ENCODE measurements at places on chromosomes 7 and 10.

GRCh38 chr7:76246804-76247389, 45.2 kb downstream of the SRRM3 start:
- H3K36me3 ChIP-seq = no peaks in the 10 kb centered on the region
- no peak for DNase-seq
- H3K4me1 ChIP-seq = no peaks in the 10 kb centered on the region
- no peak overlapping the region for H3K4me3 ChIP-seq
- H3K27me3 ChIP-seq = no peaks in the 10 kb centered on the region
- no peak overlapping the region for H3K27ac ChIP-seq

GRCh38 chr10:28631896-28632583, 45.3 kb upstream of the BAMBI start:
- H3K27me3 ChIP-seq = no peaks in the 10 kb centered on the region
- peaks cover 5% of the 10 kb centered on the region for H3K4me1 ChIP-seq
- H3K4me3 ChIP-seq = no peak overlapping the region
- H3K27ac ChIP-seq = no peak overlapping the region

GRCh38 chr10:112816891-112817290, 133.2 kb upstream of the TCF7L2 start:
- H3K27ac ChIP-seq = no peak overlapping the region
- no peak overlapping the region for H3K4me3 ChIP-seq
- H3K27me3 ChIP-seq = no peaks in the 10 kb centered on the region
- no peak for DNase-seq
- no peaks in the 10 kb centered on the region for H3K36me3 ChIP-seq

GRCh38 chr10:113420057-113420732, 132.7 kb upstream of the HABP2 start:
- H3K4me1 ChIP-seq = no peaks in the 10 kb centered on the region
- H3K36me3 ChIP-seq = no peaks in the 10 kb centered on the region
- no peak overlapping the region for H3K4me3 ChIP-seq
- H3K27ac ChIP-seq = no peak overlapping the region
- H3K27me3 ChIP-seq = peaks cover 2% of the 10 kb centered on the region
- DNase-seq = no peak

- no peak overlapping the region for H3K27ac ChIP-seq
- no peak overlapping the region for H3K4me3 ChIP-seq
- peaks cover 1% of the 10 kb centered on the region for H3K4me1 ChIP-seq
- no peaks in the 10 kb centered on the region for H3K27me3 ChIP-seq
- H3K36me3 ChIP-seq = peaks cover 2% of the 10 kb centered on the region
Measured at GRCh38 chr7:66352071-66352470, 146.9 kb downstream of the TPST1 start.

DNA sequence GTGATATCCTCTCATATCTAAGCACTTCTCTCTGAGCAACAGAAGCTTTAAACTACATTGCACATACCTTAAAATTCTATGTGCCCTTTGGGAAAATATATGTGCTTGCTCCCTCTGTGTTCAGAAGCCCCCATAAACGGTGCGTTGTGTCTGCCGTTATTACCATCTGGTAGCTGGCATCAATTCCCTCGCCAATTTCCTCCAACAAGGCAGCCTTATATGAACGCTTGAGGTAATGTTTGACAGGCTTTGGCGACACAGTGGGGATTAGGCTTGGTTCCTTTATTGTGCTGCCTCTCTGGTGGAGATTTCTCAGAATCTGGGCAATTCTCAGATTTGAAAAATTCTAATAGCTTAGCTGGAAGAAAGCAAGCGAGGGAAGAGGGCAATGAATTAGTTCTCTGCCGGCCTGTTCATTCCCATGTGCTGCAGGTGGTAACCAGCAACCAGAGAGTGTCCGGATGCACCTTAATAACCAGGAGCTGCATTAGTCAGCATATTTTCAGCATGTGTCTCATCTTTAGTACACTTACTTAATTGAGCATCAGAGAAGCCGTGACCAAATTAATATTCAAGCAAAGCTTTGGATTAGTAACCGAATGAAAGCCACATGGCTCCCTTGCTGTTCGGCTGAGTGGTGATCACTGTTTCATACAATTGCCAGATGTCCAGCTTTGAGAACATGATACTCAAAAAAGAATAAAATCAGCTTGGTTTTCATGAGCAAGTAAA, 7.3 kb upstream of the PPP1R17 start:
- no peaks in the 10 kb centered on the region for H3K4me1 ChIP-seq
- H3K27me3 ChIP-seq = no peaks in the 10 kb centered on the region
- H3K4me3 ChIP-seq = no peak overlapping the region
- DNase-seq = no peak
- H3K36me3 ChIP-seq = no peaks in the 10 kb centered on the region
- H3K27ac ChIP-seq = no peak overlapping the region

- H3K4me3 ChIP-seq = no peak overlapping the region
- H3K27ac ChIP-seq = no peak overlapping the region
- H3K4me1 ChIP-seq = peaks cover 3% of the 10 kb centered on the region
- no peaks in the 10 kb centered on the region for H3K27me3 ChIP-seq
- DNase-seq = no peak
- H3K36me3 ChIP-seq = no peaks in the 10 kb centered on the region
Measured at GRCh38 chr7:79653136-79653631, 199.7 kb upstream of the MAGI2 start.

- peak; percentile 74 for DNase-seq
- H3K27ac ChIP-seq = no peak overlapping the region
- H3K4me1 ChIP-seq = peaks cover 3% of the 10 kb centered on the region
- no peak overlapping the region for H3K4me3 ChIP-seq
Measured at GRCh38 chr10:5317547-5318107, 47.1 kb upstream of the UCN3 start.

GRCh38 chr7:107079212-107079940, 34.9 kb downstream of the PRKAR2B start:
- DNase-seq = no peak
- no peak overlapping the region for H3K27ac ChIP-seq
- H3K4me3 ChIP-seq = no peak overlapping the region
- H3K36me3 ChIP-seq = no peaks in the 10 kb centered on the region
- no peaks in the 10 kb centered on the region for H3K4me1 ChIP-seq

DNA sequence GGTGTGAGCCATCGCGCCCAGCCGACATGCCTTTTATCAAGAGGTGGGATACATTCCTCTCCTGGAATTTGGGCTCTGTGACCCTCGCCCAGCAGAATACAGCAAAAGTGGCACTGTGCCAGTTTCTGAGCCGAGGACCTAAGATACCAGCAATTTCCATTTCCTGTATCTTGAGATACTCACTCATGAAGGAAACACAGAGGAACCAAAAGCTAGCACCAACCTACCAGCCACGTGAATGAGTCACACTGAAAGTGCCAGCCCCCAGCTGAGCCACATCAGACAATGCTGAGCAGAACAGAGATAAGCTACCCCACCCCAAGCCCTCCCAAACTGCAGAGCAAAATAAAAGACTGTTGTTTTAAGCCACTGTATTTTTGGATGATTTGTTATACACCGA, 56.3 kb downstream of the CACUL1 start:
- H3K4me1 ChIP-seq = peaks cover 11% of the 10 kb centered on the region
- H3K36me3 ChIP-seq = no peaks in the 10 kb centered on the region
- peak; percentile 33 for DNase-seq
- no peak overlapping the region for H3K27ac ChIP-seq
- H3K4me3 ChIP-seq = no peak overlapping the region

DNA sequence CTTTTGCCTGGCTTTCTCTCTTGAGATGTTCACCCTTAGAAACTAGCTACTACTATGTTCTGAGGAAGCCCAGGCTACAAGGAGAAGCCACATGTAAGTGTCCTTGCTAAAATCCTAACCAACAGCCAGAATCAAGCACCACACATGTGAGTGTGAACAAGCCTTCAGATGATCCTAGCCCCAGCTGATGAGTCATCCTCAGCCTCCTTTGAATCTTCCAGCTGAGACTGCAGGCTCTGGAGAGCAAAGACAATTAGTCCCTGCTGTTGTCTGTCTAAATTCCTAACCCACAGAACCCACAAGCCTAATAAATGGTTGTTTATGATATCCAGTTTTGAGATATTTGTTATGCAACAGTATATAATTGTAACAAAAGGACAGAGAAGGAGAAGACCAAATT, 92.8 kb upstream of the TAC1 start:
- no peaks in the 10 kb centered on the region for H3K27me3 ChIP-seq
- H3K27ac ChIP-seq = no peak overlapping the region
- H3K4me1 ChIP-seq = no peaks in the 10 kb centered on the region
- no peak overlapping the region for H3K4me3 ChIP-seq
- H3K36me3 ChIP-seq = no peaks in the 10 kb centered on the region
- no peak for DNase-seq

GRCh38 chr10:59336632-59337031, 25.7 kb downstream of the FAM13C start:
- H3K4me1 ChIP-seq = peaks cover 8% of the 10 kb centered on the region
- peak; percentile 99 for DNase-seq
- peak overlapping the region; percentile 26 for H3K27ac ChIP-seq
- H3K4me3 ChIP-seq = no peak overlapping the region

DNA sequence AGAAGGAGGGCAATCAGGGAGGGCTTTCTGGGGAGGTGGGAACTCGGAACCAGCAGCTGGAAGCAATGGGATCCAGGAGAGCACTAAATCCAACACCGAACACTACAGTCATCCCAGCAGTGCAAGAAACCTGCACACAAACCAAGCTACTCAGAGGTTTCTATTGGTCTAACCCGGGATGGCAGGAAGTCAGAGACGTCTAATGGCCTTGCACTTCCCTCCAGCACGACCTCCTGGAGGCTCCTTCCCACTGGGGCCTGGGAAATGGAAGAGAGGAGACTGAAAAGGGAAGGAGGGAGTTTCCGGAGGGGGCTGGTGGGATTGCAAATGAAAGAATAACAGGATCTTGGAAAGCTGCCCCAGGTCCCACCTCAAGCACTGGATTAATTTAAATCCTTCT, 56.3 kb downstream of the TEX36 start:
- no peaks in the 10 kb centered on the region for H3K4me1 ChIP-seq
- H3K27ac ChIP-seq = no peak overlapping the region
- no peaks in the 10 kb centered on the region for H3K36me3 ChIP-seq
- DNase-seq = no peak
- no peaks in the 10 kb centered on the region for H3K27me3 ChIP-seq

GRCh38 chr7:118626739-118627138, 402.2 kb downstream of the ANKRD7 start:
- no peaks in the 10 kb centered on the region for H3K36me3 ChIP-seq
- H3K27ac ChIP-seq = no peak overlapping the region
- H3K27me3 ChIP-seq = no peaks in the 10 kb centered on the region
- H3K4me1 ChIP-seq = no peaks in the 10 kb centered on the region

DNA sequence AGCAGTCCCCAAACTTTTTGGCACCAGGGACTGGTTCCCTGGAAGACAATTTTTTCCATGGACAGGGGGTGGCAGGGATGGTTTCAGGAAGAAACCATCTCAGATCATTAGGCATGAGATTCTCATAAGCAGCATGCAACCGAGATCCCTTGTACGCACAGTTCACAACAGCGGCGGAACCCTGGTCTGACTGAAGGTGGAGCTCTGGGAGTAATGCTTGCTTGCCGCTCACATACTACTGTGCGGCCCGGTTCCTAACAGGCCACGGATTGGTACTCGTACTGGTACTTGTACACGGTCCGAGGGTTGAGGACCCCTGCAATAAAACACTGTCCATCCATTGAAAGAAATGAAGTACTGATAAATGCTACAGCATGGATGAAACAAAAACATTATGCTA, 32.8 kb downstream of the MKRN1 start:
- H3K36me3 ChIP-seq = no peaks in the 10 kb centered on the region
- H3K27me3 ChIP-seq = no peaks in the 10 kb centered on the region
- DNase-seq = no peak
- no peak overlapping the region for H3K4me3 ChIP-seq
- H3K4me1 ChIP-seq = no peaks in the 10 kb centered on the region

DNA sequence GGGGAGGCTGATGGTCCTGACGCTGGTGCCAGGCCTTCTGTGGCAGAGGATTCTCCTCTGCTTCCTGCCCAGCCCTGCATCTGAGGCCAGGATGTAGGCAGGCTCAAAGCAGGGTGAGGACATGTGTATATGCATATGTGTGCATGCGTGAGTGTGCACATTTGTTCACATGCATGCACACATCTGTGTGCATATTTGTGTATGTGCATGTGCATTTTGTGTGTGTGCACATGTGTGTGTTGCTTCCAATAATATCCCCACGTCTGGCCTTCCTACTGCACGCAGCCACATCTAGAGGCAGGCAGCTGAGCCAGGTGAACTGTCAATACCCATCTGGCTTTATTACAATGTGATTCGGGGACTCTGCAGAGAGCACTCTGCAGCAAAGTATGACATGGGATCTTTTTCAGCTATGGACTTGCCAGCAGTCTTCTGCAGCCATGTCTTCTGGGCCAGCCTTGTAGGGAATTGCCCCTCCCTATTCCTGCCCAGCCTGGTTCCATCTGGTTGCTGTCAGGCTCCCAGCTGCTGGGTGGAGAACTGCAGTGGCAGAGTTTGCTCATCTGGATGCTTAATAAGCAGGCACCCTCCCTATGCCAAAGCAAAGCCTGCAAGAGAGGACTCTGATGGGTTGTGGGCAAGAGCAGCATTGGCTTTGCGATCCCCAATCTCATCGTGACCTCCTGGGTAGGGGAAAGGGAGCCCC, 140.7 kb downstream of the PFKFB3 start:
- DNase-seq = no peak
- H3K27ac ChIP-seq = no peak overlapping the region
- H3K27me3 ChIP-seq = no peaks in the 10 kb centered on the region
- no peak overlapping the region for H3K4me3 ChIP-seq

DNA sequence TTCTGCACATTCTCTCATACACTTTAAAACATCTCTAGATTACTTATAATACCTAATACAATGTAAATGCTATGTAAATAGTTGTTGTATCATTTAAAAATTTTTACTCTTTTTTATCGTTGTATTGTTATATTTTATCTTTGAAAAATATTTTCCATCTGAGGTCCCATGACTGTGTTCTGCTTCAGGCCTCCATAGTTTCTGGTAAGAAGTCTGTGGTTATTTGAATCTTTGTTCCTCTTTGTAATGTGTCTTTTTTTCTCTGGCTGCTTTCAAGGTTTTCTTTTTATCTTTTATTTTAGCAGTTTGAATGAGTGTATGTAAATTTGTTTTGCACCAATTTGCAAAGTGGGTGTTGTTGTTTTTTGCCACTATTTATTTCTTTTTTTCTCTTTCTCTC, 263.1 kb downstream of the RPS24 start:
- H3K27me3 ChIP-seq = no peaks in the 10 kb centered on the region
- no peak overlapping the region for H3K4me3 ChIP-seq
- no peaks in the 10 kb centered on the region for H3K36me3 ChIP-seq
- no peak for DNase-seq
- H3K4me1 ChIP-seq = no peaks in the 10 kb centered on the region
